ENCODE measurements at places on chromosomes 7 and 10.
A peak's percentile ranks its signal among the peaks of the same experiment; 100 is the strongest.

DNA sequence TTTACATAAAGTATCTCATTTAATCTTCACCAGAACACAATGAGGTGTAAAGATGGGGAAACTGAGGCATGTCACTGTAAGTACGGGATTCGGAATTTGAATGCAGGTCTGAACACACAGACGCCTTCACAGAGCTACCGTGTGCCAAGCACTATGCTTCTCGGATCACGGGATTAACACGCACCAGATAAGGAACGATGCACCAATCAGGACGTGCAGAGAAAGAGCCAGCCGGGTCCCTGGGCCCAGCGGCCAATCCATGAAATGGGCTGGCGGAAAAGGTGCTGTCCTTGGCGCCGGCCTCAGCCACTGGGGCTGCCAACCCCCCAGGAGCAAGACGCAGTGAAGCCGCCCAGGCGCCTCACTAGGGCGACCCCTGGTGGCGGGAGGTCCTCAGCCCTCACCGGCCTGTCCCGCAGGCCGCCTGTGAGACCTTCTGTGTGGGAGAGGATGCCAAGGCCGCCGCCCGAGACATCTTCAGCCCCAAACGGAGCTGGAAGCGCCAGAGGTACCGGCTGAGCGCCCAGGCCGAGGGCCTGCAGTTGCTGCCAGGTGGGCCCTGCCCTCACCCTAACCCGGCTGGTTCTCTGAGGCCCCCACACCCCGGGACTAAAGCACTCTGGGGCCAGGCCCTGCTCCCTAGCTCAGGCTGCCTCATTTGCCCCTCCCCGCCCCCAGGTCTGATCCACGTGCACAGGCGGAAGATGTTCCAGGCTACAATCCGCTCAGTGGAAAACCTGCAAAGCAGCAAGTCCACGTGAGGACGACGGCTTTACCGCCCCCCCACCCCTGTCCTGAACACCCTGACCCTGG lies 15.6 kb downstream of the ATG9B start:
- peaks cover 57% of the 10 kb centered on the region for H3K4me1 ChIP-seq
- H3K36me3 ChIP-seq, result no peaks in the 10 kb centered on the region
- DNase-seq, result peak; percentile 77
- no peak overlapping the region for H3K27ac ChIP-seq
- H3K27me3 ChIP-seq, result peaks cover 15% of the 10 kb centered on the region
- peak overlapping the region; percentile 60 for H3K4me3 ChIP-seq

- no peak overlapping the region for H3K4me3 ChIP-seq
- H3K36me3 ChIP-seq, result peaks cover 48% of the 10 kb centered on the region
- H3K27ac ChIP-seq, result peak overlapping the region; percentile 71
- H3K4me1 ChIP-seq, result no peaks in the 10 kb centered on the region
- no peak for DNase-seq
Observed at GRCh38 chr10:12181065-12181775, 14.5 kb downstream of the NUDT5 start.

DNA sequence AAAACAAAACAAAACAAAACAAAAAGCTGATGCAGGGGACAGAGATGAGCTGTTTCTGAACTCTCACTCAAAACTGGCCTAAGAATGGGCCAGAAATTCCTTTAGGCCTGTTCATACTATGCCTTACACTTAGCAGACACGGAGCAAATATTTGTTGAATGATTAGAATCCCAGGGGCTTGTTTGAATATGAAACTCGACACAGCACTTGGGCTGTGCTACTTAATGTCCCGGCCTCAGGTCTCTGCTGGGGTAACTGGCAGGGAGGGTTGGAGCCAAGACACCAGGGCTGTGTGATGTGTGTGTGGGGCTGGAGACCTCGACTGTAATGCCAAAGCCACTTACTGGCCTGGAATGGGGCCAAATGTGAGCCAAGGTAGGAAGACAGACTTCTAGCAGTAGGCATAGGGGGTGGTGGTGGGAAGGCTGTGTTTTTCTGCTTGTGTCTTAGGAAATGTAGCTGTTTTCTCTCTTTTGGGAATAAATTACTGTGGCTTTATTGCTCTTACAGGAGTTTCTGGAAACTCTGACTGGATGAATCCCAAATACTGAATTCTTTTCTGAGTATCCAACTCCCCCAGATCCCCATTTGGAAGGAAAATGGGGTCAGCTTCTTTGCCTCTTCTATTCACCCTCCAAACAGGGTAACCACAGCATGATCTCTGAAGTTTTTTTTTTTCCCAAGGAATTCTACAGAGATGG lies 66.7 kb downstream of the EMX2 start:
- H3K27ac ChIP-seq, result peak overlapping the region; percentile 82
- peaks cover 53% of the 10 kb centered on the region for H3K4me1 ChIP-seq
- no peaks in the 10 kb centered on the region for H3K36me3 ChIP-seq
- H3K27me3 ChIP-seq, result peaks cover 13% of the 10 kb centered on the region
- DNase-seq, result no peak

DNA sequence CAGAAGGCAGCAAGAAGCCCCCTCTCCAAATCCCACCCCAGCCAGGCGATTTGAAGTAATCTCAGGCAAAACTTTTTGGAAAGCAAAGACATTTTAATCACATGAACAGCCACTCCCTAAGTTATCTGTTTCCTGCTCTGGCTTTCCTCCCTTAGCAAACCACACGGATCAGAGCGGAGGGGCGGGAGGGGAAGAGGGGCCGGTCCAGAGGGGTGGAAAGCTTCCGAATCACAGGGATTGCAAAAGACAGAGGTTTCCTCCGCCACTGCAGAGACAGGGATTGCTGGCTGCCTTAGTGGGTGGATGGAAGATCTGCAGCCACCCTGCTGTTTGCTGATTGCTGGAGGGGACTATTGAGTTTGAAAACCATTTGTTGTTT lies 41.2 kb downstream of the ZCCHC24 start:
- no peaks in the 10 kb centered on the region for H3K36me3 ChIP-seq
- H3K4me3 ChIP-seq, result peak overlapping the region; percentile 68
- DNase-seq, result no peak

DNA sequence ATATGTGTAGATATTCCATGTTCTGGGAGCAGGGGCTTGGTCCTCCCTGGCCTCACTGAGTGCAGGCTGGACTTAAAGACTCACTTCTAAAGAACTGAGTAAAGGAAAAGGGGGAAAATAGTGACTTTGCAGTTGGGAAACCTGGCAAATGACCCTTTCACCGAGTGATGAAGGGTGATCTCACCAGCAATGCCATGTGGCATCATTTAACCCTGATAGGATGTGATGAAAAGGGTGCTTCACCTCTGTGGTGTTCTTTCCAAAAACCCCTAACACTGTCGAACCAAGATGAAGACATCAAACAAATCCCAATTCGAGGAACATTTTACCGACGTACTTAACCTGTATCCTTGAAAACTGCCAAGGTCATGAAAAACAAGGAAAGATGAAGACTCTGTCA lies 71.9 kb downstream of the AOAH start:
- DNase-seq, result no peak
- H3K27ac ChIP-seq, result no peak overlapping the region
- peaks cover 53% of the 10 kb centered on the region for H3K4me1 ChIP-seq
- peaks cover 8% of the 10 kb centered on the region for H3K27me3 ChIP-seq

GRCh38 chr10:84844461-84844860 lies 516.1 kb downstream of the CCSER2 start:
- peaks cover 18% of the 10 kb centered on the region for H3K4me1 ChIP-seq
- H3K36me3 ChIP-seq, result no peaks in the 10 kb centered on the region
- DNase-seq, result no peak
- no peak overlapping the region for H3K27ac ChIP-seq

GRCh38 chr7:115476671-115477181 lies 553.8 kb downstream of the TFEC start:
- peak overlapping the region; percentile 86 for H3K4me3 ChIP-seq
- H3K4me1 ChIP-seq, result peaks cover 14% of the 10 kb centered on the region
- H3K36me3 ChIP-seq, result no peaks in the 10 kb centered on the region

DNA sequence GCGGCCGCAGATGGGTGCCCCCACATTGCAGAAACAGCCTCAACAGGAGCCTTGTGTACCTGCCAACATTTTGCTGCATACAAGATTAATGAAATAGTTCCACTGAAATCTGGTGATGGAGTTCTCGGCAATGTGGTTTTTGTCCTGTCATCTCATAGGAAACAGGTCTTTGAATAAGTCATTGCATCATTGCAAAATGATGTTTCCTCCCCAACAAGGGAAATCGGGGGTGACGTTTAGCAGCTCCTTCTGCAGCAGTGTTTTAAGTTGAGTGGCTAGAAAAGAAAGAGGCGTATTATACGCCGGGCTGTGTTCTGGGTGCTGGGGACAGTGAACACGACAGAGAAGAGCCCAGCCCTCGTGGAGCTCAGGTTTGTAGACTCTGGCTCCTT lies 177.0 kb downstream of the PRKAG2 start:
- DNase-seq, result no peak
- no peaks in the 10 kb centered on the region for H3K36me3 ChIP-seq
- peaks cover 52% of the 10 kb centered on the region for H3K4me1 ChIP-seq
- H3K4me3 ChIP-seq, result no peak overlapping the region

DNA sequence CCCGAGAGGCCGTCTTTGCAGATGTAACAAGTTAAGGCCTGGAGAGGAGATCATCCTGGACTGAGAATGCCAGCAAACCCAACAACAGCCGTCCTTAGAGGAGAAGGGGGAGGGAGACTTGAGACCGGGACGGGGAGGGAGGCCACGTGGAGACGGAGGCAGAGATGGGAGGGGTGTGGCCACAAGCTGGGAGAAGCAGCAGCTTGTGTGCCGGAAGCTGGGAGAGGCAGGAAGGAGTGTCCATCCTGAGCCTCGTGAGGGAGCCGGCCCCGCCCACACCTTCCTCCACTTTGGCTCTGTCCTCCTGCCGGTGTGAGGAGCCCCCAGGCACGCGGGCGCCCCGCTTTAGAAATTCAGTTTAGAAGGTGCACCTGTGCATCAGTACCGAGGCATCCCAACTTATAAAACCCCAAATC lies 95.7 kb downstream of the DNAJB6 start:
- H3K4me1 ChIP-seq, result peaks cover 17% of the 10 kb centered on the region
- no peaks in the 10 kb centered on the region for H3K36me3 ChIP-seq
- H3K4me3 ChIP-seq, result peak overlapping the region; percentile 73
- peak; percentile 65 for DNase-seq

- peak overlapping the region; percentile 58 for H3K27ac ChIP-seq
- H3K4me3 ChIP-seq, result no peak overlapping the region
- H3K36me3 ChIP-seq, result no peaks in the 10 kb centered on the region
- no peaks in the 10 kb centered on the region for H3K27me3 ChIP-seq
- no peak for DNase-seq
Observed at GRCh38 chr10:58919927-58920654, 256.4 kb upstream of the PHYHIPL start.

GRCh38 chr10:46251857-46252847 lies 34.6 kb upstream of the ANTXRL start:
- no peak overlapping the region for H3K4me3 ChIP-seq
- H3K36me3 ChIP-seq, result no peaks in the 10 kb centered on the region
- no peak overlapping the region for H3K27ac ChIP-seq
- no peak for DNase-seq
- H3K4me1 ChIP-seq, result peaks cover 10% of the 10 kb centered on the region

DNA sequence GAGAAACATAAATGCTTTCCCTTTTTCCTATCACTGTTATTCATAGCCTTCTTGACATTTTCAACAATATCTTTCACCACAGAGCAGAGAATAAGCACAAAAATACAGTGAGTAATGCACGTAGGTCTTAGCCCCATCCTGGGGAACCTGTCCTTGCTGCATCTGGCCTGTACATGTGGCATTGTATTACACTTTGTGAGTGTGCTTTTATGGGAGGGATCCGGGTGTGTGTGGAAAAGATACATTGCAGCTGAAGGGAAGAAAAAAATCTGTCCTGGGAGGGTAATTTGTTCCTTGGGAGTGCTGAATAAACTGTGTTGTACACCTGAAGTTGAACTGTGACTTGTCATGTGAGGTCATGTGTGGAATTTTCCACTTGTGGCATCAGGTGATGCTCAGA lies 422.7 kb upstream of the LRGUK start:
- peak overlapping the region; percentile 6 for H3K27ac ChIP-seq
- H3K4me3 ChIP-seq, result no peak overlapping the region
- H3K4me1 ChIP-seq, result peaks cover 26% of the 10 kb centered on the region
- no peak for DNase-seq
- no peaks in the 10 kb centered on the region for H3K27me3 ChIP-seq

DNA sequence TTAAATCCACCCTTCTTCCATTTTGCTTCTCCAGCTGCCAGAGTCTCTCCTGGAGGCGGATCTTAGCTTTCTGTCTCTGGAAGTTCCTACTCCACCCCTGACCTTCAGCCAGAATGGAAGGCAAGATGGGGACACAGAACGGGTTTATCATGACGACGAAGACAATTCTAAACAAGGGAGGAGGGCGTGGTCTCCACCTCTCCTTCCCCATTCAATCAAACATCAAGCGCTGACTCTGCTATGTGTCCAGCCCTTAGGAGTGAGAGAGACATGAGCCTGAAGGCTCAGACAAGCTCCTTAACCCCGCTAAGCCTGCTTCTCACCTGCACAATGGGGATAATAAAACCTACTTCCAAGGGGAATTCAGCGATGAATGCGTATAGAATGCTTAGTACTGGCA lies 3.1 kb downstream of the CYP17A1 start:
- H3K4me1 ChIP-seq, result peaks cover 2% of the 10 kb centered on the region
- no peaks in the 10 kb centered on the region for H3K36me3 ChIP-seq
- no peak for DNase-seq
- H3K4me3 ChIP-seq, result no peak overlapping the region
- no peak overlapping the region for H3K27ac ChIP-seq

DNA sequence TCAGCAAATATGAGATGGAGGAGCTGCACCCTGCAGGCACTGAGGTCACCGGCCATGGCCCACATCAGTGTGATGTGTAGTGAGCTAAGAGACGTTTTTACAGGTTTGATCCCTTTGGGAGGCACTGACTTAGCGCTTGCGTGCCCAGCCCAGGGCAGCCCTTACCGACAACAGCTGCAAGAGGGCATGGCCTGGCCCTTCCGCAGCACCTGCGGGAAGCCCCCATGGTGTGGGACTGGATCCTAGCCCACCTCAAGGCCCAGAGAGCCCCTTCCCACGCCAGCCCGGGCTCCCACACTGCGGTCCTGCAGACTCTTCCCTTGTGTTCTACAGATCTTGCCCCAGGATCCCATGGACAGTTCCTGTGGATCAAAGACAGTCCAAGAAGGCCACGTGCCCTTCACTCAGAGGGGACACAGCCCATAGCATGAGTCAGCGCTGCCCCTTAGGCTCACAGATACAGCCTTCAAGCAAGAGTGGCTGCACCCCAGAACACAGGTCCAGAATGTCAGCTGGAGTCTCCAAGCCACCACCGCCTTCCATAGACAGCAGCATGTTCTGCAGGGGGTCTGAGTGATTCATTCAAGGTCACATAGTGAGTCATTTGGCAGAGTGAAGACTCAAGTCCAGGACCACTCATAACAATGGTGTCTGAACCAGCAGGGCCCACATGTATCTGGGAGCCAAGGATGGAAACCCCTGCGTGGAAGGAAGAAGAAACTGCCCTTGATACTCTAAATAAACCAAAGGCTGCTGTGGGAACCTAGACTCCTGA lies 25.4 kb downstream of the TLL2 start:
- peaks cover 6% of the 10 kb centered on the region for H3K4me1 ChIP-seq
- no peak overlapping the region for H3K4me3 ChIP-seq
- no peaks in the 10 kb centered on the region for H3K36me3 ChIP-seq

- H3K4me3 ChIP-seq, result no peak overlapping the region
- peaks cover 17% of the 10 kb centered on the region for H3K36me3 ChIP-seq
- H3K4me1 ChIP-seq, result peaks cover 36% of the 10 kb centered on the region
- no peak for DNase-seq
- H3K27me3 ChIP-seq, result no peaks in the 10 kb centered on the region
Observed at GRCh38 chr10:22702348-22702747, 12.0 kb downstream of the PIP4K2A start.

Measured in nephron progenitor cell (in vitro differentiated cells).